Thyroid gland (tissue), 4 donors: ENCODE measurements at places on chromosomes 2 and 18.

GRCh38 chr2:239626961-239627592, 226.3 kb upstream of the HDAC4 start:
- no peak for DNase-seq

- no peak for DNase-seq
Observed at GRCh38 chr2:189522435-189523151, 58.0 kb downstream of the SLC40A1 start.

- DNase-seq: peak; percentile 70
Observed at GRCh38 chr2:205763708-205764211, 81.5 kb downstream of the NRP2 start.

DNA sequence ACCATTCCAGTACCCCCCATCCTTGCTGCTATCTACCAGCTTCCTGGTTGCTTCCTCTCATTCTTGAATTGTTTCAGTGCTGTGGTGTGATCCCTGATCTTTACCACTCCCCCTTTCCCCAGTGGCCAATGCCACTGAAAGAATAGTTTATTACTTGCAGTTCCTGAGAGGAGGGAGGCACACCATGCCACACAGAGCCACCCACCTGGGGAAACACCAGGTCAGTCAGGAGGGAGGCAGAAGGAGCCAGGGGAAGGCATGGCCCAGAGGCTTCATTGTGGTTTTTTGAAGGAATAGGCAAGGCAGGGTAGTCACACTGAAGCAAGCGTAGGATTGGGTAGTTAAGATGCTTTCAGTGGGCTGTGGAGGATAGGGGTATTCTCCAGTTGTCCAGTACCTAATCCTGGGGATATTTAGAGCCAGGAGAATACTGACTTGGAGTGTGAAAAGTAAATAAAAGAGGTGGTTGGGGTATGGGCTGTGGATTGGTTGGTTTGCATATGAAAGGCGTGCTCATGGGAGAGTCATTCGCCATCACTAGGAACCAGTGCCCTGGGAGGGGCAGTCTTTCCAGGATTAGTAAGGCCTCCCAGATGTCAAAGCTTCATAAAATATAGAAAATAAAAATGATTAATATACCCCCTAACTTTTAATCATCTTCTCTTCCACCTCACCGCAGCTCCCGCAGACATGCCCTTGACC, 6.7 kb upstream of the TMEM177 start:
- DNase-seq: no peak

- no peak for DNase-seq
Observed at GRCh38 chr2:150677551-150677950, 190.1 kb upstream of the RND3 start.

- no peak for DNase-seq
Observed at GRCh38 chr2:71943238-71944182, 204.2 kb downstream of the CYP26B1 start.

DNA sequence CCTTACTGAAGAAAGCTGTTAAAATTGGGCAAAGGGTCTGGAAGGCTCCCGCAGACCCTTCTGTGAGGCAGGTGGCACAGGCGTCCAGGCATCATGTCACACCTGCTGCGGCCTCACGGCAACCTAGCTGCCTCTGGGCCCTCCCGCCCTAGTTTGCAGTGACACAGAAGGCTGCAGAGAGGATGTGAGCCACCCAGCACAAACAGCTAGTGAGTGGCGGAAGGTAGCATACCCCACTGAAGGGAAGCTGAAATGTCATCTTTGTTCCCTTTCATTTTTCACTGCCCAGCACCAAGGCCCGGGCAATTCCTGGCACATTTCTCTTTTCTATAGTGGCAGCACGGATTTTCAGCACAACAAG, 53.8 kb downstream of the TRAPPC12 start:
- DNase-seq: no peak

GRCh38 chr2:151060287-151060686, 201.4 kb downstream of the RBM43 start:
- no peak for DNase-seq

DNA sequence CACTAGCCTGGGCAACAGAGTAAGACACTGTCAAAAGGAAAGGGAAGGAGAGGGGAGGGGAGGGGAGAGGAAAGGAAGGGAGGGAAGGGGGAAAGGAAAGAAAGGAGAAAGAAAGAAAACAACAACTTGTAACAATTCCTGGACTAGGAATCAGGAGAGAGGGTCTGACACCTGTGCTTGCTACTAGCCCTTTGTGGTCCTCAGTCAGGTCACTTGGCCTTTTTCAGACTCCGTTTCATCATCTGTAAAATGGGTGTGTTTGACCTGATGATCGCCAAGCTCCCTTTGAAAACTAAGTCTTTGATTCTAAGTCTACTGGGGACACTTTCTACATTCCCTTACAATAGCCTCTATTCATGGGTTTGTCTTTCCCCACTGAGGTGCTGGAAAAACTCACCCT, 11.4 kb upstream of the ATP8B1 start:
- DNase-seq: no peak

DNA sequence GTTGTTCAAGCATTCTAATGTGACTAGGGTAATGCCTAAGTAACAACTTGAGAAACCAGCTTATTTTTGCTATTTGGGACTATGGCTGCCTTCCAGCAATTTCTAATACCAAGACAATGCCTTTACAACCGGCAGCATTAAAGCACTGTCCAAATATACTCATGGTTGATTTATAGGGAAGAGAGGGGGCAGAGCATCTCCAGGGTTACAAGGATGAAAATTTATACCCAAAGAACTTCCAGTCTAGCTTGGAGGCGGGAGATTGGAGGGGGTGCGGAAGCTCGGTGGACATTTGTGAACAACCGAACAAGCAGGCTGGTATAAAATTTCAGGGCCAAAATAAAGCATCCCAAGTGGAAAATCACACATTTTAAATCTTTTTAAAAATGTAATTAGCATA, 294.9 kb upstream of the STON1 start:
- DNase-seq: no peak

DNA sequence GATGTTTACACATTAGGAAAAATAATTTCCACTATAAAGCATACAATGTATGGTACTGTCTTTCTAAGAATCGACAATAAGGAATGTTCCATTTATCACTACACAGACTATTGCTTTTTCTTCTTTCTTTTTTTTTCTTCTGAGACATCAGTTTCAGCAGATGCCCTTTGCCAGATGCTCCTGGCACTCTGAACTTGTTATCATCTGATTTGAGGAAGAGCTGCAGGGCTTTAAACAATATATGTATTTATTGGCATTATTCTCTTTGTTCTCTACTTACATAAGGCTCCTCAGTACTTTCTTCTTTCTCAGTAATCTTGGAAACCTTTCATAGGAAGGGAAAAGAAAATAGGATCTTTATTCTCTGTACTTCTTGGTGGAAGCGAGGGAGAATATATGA, 45.0 kb upstream of the AGPS start:
- DNase-seq: no peak

DNA sequence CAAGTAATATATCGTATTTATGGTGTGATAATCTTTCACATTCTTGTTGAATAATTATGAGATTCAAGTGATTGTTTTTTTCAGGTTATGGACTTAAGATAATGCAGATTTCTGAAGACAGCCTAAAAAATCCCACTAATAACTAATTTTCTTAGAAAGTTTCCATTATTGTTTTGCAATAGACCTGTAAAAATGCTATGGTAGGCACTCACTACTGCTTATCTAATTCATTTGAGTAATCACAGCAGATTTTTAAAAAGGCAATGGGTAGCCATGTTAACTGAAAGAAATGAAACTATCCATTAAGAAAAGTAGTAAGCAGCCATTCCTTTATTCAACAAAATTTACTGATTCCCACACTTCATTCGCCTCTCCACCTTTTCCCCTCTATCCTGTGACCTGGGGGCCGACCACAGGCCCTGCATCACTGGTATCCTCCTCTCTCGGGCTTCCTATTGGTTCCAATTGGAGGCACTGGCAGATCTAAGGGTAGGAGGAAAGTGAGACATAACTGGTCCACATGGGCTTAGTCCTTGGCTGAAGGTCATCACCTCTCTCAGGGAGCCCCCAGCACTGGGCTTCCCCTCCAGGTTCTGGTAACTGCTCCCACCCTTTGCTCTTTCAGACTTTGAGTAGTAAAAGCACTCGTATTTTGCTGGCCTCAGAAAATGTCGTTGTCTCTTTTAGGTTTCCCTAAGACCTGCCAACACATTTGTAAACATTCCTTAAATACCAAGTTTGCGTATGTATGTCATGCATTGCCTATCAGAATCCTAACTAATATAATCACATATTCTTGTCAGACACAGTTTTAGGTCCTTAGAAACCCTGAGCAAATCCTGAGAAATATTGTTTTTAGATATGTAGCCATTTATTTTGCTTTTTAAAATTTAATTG, 18.5 kb downstream of the RBMS1 start:
- no peak for DNase-seq

- no peak for DNase-seq
Observed at GRCh38 chr18:70523792-70524182, 234.9 kb downstream of the SOCS6 start.

DNA sequence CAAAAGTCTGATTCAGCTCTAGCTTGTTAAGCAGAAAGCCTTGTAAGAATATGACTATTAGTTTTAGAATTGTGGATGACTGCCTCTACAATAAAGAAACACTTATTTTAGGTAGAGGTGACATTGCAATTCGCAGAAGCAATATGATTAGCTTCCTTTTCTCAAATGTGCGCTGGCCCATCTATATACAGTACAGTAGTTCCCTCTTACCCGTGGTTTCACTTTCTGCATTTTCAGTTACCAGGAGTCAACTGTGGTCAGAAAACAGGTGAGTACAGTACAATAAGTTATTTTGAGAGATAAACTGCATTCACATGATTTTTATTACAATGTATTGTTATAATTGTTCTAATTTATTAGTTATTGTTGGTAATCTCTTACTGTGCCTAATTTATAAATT, 405.1 kb downstream of the GPD2 start:
- no peak for DNase-seq

DNA sequence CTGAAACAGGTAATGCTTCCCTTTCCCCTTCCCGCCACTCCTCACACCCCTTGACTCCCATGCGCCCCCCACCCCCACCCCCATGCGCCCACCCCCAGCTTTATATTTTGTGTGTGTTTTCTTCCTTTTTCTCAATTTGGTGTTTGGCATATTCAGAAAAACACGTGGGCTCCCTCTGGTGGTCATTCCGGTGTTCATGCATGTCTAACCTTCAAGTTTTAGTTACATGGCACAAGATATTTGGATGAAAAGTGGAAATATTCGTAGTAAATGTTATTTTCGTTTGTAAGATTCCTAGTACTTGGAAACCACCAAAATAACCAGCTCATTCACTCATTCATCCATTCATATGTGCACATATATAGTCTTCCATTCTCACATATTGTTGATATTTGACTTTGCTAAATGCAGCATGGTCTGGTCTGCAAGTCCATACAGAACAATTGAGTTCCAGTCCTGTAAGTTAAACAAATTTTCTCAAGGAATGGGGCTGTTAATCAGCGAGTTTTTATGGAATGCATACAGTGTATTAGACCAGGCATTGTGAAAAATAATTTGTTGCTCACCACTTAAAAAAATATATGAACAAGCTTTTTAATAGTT, 143.6 kb upstream of the MAP3K20 start:
- DNase-seq: peak; percentile 75

- DNase-seq: peak; percentile 30
Observed at GRCh38 chr2:197309691-197310231, 819 bp downstream of the ANKRD44 start.

GRCh38 chr2:214232271-214232670, 178.6 kb upstream of the VWC2L start:
- no peak for DNase-seq

DNA sequence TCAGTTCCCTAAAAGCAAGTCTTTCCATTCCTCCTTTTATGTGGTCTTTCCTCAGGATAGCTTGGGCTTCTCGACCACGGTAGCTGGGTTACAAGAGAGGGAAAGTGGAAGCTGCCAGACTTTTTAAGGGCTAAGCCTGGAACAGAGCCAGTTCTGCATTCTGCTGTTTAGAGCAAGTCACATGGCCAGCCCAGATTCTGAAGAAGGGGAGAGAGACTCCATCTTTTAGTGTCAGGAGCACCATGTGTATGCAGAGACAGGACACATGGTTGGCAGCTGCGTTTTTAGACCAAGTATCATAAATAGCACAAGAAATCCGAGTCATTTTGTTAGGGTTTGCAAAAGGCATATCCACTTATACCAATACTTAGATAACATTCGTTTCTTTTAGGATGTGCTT, 4.7 kb downstream of the HMSD start:
- DNase-seq: peak; percentile 54

DNA sequence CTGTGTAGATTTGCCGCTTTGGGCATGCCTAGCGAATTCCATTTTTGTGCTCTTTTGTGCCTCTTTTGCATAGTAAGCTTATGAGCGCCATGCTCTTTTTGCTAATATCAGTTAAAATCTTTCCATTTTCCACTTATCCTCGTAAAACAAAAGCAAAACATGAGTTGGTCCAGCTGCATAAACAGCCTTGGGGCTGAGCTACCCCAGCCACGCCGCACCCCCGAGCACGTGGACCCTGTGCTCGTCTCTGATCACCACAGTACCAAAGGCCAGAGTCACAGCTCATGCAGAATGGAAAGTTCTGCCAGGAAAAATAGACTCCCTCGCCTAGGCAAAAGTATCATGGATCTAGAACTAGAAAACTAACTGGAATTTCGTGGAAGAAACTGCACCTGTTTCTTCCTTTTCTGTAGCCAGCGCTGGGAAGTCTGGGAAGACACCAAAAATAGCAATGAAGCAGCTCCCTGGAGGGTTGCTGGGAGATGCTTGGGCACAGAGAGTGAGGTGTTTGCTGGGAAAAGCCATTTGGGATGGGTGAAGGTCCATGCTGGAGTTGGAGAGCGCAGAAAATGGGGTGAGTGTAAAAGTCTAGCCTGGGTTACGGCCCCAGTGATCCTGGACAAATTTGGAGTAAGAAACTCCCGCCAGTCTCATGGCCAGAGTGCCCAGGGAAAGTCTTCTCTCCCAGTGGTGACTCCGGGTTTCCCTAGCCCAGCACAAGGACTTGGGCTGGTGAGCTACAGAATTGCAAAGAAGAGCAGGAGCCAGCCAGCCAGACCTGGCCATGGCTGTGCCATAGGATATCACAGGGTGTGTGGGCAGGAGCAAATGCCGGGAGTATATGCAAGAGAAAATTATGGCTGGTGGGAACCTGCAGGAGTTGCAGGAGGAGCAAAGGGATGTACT, 218.4 kb downstream of the GBX2 start:
- DNase-seq: no peak

- no peak for DNase-seq
Observed at GRCh38 chr2:24820598-24821432, 27.6 kb downstream of the CENPO start.

DNA sequence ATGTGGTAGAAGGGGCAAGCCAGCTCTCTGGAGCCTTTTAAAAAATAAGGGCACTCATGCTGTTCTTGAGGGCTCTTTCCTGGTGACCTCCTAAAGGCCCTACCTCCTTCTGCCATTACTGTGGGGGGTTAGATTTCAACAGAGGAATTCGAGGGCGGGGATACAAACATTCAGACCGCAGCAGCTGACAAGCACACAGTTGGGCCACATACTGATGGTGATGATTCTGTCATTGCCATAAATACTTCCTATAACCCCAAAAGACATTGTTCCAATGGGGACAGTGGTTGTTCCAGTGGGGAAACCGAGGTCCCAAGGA, 67.0 kb downstream of the TSHZ1 start:
- DNase-seq: no peak

GRCh38 chr18:28963481-28963880, 786.6 kb upstream of the CDH2 start:
- DNase-seq: no peak

GRCh38 chr2:56084111-56084901, 99.5 kb upstream of the CCDC85A start:
- DNase-seq: no peak
